Mesenchymal stem cell (in vitro differentiated cells and primary cell): ENCODE measurements at places on chromosomes 13 and 19.

DNA sequence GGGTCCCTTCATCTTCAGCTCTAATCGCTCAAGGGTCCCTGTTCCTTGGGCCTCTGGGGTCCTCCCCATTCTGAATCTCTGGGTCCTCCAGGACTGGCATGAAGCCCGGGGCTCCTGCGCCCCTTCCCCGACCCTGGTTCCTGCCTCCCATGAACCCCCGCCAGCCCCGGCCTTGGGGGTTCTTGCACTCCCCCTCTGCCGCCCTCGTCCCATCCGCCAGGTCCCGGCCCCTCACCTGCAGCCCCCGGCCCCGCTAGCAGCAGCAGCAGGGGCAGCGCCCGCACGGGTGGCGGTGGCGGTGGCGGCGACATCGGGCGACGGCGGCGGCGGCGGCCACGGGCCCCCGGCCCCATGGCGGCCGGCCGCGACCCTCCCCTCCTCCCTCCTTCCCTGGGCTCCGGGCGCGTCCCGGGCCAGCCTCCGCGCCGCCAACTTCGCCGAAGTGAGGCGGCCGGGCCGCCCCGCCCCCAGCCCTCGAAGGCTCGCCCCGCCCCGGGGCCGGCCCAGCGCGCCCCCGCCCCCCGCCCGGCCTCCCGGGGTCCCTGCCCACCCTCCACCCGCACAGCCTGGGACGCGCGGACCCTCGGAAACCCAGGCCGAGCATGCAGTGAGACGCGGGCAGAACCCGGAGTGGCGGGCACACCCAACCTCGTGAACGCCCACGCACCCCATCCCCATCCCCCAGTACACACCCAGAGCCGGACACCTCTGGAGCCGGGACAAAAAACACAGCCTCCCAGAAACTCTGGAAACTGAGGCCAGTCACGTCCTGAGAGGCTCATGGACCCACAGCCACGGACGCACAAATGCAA, at the start of gene NOTCH3:
Gene NOTCH3, minus strand, starts transcription at position 443 of the 812 bp plus-strand sequence. Its CDS starts 90 bp downstream, at position 353.
- DNase-seq = no peak

GRCh38 chr19:58009666-58010301, 7.2 kb upstream of the ZNF606 start:
- no peak for DNase-seq

GRCh38 chr13:76579701-76580100, 306.5 kb downstream of the KCTD12 start:
- DNase-seq = no peak

- no peak for DNase-seq
Observed at GRCh38 chr13:33742321-33742720, 75.6 kb upstream of the RFC3 start.

- DNase-seq = no peak
Observed at GRCh38 chr13:71775966-71776365, 91.0 kb downstream of the DACH1 start.

DNA sequence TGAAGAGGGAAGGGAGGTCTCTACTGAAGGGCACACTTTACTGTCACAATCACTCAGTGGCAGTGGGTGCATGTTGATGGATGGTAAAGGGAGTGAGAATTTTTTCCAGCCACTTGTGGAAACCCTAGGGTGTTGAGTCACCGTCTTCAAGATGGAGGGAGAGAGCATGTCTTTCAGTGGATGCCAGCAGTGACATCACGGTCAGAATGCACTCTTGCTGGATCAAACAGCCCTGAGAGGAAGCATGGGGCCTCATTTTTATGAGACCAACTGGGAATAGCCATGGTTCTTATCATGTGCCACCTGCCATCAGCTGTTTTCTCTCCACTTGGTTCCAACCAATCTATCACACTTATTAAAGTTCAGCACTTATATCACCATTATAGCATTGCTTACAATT, 182.5 kb downstream of the KCNRG start:
- DNase-seq = no peak

DNA sequence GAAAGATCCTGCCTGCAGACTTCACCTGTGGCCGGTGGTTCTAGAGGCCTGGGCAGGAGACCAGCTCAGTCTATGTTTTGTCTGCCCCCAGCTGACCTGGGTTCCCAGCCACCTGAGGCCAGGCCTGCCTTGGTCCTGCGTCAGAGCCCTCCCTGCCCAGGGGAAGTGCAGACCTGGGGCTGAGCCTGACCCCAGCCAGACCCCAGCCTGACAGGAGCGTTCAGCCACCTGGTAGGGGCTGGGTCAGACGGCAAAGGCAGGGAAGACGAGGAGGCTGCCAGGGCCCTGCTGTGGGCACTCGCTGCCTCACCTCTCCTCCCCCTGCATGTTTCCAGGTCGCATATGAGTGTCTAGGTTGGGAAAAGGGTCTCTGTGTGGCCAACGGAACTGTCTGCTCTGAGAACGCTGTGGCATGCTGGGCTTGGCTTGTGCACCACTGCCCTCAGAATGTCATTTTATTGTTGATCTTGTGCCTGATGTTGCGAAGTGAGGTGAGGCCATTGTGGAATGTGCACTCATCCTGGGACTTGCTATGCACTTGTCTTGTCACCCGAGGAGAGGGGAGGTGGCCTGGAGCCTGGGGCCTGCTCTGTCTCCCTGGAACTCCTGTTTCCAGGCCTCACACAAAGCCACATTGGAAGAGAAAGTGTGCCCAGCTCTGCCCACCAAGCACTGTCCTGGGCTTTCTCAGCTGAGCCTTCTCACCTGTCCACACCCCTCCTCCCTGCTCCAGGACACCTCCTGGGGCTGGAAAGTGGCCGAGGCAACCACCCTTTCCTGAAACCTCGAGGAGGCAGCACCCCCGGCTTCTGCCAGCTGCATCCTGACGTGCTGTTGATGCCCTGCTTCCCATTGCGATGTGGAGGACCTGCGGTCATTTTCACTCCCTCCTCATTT, 15.2 kb upstream of the MCF2L start:
- no peak for DNase-seq

DNA sequence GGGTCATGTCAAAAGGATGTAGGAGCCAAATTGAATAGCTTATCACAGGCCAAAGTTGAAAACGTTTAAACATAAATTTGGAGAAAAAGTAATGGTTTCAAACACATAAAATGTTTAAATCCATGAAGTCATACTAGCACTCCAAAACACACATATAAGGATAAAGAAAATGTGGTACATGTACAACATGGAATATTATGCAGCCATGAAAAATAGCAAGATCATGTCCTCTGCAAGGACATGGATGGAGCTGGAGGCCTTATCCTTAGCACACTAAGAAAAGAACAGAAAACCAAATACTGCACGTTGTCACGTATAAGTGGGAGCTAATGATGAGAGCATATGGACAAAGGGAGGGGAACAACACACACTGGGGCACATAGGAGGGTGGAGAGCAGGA, 911.7 kb upstream of the PCDH20 start:
- no peak for DNase-seq

DNA sequence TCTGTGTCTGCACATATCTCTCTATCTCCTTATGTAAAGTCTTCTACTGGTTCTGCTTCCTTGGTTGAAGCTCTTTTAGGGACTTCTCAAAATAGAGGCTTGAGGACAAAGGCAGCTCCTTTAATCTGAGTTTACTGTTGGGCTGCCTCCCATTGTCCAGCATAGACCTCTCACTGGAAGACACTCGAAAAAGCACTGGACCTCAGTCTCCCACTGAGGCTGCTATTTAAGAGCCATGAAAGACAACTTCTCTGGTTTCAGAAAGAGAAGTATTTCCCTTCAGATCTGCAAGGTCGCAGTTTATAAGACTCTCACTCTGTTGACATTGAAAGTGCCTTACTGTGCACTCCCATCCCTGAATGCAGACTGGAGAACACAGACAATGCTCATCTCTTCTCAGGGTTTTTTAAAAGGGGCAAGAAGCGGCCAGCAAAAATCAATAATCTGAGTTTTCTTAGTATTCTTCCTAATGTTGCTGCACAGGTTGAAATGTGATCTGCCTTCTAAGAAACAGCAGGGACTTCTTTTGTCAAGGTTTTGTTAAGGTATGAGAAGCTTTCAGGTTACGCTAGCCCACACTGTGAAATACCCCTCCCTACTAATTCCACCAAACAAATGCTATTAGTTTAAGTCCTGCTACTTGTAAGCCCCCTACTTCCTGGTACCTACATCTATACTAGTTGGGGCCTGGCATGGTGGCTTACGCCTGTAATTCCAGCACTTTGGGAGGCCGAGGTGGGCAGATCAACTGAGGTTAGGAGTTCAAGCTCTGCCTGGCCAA, 450.0 kb upstream of the SLC10A2 start:
- DNase-seq = no peak

GRCh38 chr19:49888510-49888824, 8.2 kb downstream of the IL4I1 start:
- no peak for DNase-seq

DNA sequence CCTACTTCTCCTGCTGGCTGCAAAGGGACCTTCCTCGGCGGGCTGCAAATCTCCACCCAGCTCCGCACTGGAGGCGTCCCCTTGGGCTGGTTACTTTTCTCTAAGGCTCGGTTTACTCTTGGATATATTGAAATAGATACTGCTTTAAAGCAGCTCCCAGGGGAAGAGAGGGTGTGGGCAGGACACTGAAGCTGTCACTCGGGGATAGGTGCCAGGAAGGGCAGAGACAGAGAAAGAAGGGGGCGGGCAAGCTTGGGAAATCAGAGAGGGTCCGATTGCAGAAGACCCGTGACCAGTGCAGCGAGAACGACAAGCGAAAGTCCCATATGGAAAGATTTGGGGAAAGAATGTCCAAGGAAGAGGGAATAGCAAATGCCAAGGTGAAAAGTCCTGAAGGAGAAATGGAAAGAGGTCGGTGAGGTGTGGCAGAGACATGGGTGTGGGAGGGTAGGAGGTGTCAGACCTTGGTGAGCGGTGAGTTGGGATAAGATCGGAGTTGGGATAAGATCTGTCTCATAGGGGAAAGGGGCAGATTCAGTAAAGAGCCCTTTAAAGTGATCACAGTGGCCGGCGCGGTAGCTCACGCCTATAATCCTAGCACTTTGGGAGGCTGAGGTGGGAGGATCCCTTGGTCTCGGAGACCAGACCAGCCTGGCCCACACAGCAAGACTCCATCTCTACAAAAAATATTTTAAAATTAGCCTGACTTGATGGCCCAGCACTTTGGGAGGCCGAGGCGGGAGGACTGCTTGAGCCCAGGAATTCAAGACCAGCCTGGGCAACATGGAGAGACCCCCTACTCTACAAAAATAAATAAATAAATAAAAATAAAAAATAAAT, 618 bp downstream of the THSD8 start:
- DNase-seq = no peak

DNA sequence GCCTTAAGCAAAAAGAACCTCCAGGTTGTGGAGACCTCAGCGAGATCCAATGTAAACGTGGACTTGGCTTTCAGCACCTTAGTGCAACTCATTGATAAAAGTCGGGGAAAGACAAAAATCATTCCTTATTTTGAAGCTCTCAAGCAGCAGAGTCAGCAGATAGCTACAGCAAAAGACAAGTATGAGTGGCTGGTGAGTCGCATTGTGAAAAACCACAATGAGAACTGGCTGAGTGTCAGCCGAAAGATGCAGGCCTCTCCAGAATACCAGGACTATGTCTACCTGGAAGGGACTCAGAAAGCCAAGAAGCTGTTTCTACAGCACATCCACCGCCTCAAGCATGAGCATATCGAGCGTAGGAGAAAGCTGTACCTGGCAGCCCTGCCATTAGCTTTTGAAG, 58.5 kb downstream of the ARHGAP35 start:
- peak; percentile 46 for DNase-seq

- no peak for DNase-seq
Observed at GRCh38 chr13:96027496-96027895, 25.7 kb downstream of the UGGT2 start.

DNA sequence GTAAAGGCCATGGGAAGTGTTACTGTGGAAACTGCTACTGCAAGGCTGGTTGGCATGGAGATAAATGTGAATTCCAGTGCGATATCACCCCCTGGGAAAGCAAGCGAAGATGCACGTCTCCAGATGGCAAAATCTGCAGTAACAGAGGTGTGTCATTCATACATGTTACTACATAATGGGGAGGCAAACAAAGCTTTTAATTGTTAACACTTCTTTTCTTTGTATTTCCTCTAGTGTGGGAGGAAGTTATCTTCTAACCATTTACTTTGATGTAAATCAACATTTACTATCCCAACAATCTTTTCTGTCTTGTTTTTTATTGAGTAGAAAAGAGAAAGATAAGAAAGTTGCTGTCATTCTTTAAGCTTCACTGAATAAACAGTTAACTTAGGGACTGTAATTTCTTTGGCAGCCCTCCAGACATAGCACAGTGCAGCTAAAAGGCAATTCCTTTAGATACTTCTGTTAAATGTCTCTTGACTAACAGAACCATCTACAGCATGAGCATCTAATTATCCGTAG, 126.9 kb downstream of the ITGBL1 start:
- peak; percentile 66 for DNase-seq

- DNase-seq = peak; percentile 99
Observed at GRCh38 chr13:113187263-113187669, 21.2 kb downstream of the PCID2 start.

- peak; percentile 69 for DNase-seq
Observed at GRCh38 chr13:77207943-77208342, 119.0 kb downstream of the MYCBP2 start.

DNA sequence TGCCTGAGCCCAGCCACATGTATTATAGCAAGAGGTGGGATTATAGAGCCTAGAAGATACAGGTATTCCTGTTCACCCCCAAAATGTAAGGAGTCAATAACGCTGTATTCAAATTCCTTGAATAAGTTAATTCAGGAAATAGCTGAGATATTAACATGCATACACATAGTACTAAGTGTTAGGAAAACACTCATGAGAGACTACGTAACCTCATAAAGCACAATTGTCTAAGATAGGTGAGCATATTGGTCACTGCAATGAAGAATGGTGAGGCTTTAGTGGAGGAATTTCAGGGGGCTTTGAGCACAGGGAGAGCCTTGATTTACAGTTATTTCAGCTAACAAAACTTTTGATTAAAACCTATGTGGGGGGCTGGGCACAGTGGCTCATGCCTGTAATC, 161.6 kb downstream of the LMO7 start:
- DNase-seq = no peak

DNA sequence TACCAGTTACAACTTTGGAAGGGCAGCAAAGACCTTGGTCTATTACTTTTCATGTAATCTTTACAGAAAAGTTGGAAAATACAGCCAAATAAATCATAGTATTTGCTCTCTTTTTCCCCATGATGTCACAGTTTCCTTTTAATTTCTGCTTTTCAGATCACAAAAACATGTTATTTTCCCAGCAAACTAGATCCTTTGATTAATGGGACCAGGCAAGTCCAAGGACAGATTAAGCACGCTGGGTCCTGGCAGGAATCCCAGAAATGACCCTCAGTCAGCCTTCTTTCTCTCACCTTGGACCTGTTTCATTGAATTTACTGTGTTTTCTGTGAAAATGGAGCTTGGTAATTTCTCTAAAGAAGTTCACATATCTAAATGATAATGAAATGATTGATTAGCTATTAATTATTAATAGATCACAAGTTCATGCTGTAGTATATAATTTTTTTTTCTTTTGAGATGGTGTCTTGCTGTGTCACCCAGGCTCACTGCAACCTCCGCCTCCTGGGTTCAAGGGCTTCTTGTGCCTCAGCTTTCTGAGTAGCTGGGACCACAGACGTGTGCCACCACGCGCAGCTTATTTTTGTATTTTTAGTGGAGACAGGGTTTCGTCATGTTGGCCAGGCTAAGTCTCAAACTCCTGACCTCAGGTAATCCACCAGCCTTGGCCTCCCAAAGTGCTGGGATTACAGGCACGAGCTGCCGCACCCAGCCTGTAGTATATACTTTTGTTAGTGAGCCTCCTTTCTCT, 16.0 kb downstream of the SPATA13 start:
- no peak for DNase-seq

- no peak for DNase-seq
Observed at GRCh38 chr13:31310786-31311185, 111.0 kb downstream of the B3GLCT start.

GRCh38 chr13:74574964-74575728, 440.9 kb upstream of the KLF12 start:
- DNase-seq = no peak
